ENCODE measurements at places on chromosomes 7 and 10.
A peak's percentile ranks its signal among the peaks of the same experiment; 100 is the strongest.

DNA sequence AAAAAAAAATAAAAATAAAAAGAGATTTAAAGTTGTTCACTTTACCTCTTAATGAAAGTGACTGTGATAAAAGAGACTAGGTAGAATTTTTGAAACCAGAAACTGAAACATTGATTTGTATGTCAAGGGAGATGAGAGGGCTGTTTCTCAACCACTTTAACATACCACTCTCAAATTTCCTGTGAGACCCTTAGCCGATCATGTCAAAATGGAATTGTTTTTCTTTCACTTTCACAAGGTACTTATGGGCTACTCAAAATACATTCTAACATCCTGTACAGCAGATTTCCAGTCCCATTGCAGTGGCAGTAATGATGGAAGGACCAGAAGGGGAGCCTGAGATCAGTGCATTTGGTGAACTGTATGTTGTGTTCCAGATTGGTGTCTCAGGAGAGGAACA is 261.2 kb downstream of the PPP1R3A start:
- DNase-seq = no peak

DNA sequence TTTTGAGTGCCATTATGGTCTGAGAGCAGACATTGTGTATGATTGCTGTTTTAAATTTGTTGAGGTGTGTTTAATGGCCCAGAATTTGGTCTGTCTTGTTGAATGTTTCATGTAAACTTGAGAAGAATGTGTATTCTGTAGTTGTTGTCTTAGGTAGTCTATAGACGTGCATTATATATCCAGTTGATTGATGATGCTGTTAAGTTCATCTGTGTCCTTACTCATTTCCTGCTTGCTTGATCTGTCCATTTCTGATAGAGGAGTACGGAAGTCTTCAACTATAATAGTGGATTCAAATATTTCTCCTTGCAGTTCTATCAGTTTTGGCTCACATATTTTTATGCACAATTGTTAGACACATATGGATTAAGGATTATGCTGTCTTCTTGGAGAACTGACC is 16.0 kb downstream of the PTPN12 start:
- DNase-seq = no peak

DNA sequence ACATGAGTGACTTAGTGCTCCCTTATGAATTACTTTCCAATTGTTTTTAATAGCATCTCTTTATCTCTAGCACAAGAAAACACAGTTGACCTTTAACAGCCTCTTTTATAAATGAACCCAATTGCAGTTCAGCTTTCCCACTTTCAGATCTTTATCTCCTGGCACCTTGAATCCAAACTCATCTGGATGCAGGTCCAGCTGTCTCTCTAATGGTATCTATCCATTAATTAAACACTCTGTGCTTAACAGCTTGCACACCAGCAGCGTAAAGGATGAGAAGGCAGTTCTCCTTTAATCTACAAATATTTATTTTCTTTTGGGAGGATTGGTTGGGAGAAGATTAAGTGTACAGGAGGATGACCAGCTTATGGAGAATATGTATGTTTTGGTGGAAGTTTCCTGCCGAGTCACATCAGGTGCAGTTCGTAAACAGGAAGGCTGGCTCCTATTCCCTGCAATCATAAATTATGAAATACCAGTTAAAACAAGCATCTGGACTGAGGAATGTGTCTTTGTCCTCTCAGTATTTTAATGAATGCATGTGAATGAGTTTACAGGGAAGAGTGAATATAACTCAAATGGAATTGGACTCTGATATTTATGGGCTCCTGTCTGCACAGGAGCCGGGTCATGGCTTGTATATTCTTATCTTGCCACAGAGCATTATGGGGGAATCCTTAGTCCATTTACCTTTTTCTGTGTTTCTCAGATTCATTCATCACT is 232.7 kb downstream of the PHF14 start:
- no peak for DNase-seq

GRCh38 chr7:43104874-43105520 is 7.5 kb upstream of the HECW1 start:
- no peak for DNase-seq

DNA sequence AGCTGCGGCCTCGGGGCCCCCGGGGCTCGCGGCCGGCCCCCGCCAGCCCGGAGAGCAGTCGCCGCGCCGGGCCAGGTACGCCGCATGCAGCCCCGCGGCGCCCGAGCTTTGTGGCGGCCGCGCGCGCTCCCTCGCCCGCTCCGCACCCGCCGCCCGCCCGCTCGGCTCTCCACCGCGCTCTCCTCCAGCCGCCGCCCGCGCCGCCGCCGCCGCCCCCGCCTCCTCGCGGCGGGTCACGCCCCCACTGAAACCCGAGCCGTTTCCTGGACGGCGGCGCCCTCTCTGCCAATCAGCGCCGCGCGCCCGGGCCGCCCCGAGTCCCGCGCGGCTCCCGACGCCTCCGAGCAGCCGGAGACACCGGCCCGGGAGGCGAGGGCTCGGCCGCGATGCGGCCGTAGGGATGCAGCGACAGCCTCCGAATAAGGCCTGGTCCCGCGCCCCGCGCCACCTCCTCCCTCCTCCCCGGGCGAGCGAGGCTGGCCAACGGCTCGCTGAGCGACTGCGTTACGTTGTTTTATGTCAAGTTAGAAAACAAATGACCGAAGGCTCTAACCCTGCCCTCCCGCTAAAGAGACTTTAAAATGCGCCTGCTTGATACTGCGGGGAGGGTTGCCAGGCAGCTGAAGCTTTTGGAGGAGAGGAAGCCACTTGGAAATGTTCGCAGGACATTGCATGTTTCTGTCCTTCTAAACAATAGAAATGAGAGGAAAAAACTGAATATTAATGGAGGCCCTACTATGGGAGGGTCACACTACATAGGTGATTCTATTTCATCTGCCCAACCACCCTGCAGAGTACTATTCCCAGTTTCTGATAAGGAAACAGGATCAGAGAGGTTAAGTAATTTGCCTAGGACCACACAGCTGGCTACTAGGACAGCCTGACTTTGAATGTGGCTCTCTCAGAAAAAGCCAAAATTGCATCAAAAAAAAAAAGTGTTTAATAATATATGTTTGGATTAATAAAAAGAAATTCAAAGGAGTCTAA is at the start of gene FGFR2:
TSS of gene FGFR2 (minus strand) at position 182 of the 987 bp plus-strand sequence. CDS start 4,627 bp downstream, outside the sequence.
- peak; percentile 45 for DNase-seq

GRCh38 chr10:13439313-13440184 is 89.3 kb downstream of the BEND7 start:
- DNase-seq = peak; percentile 43

DNA sequence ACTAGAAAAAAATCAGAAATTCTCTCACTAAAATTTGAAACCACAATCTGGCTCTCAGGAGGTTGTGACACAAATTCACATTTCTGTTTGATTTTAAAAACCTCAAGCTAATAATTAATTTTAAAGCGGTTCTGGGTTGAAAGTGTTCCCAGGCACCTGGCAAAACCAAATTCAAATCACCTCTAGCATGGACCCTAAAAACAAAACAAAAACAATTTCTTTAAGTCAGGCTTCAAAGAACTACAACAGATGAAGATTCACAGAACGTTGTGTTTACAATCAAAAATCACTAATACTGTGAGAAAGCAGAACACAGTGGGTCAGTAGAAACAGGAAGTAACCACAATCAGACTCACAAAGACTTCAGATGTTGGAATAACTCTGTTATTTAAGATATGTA is 7.2 kb upstream of the RELN start:
- DNase-seq = no peak

GRCh38 chr7:2411815-2412586 is 8.6 kb downstream of the CHST12 start:
- no peak for DNase-seq

GRCh38 chr10:87585565-87586514 is 73.8 kb upstream of the PAPSS2 start:
- no peak for DNase-seq

- DNase-seq = no peak
These were observed 219.0 kb upstream of the AKR1E2 start for GRCh38 chr10:4606856-4607636.

DNA sequence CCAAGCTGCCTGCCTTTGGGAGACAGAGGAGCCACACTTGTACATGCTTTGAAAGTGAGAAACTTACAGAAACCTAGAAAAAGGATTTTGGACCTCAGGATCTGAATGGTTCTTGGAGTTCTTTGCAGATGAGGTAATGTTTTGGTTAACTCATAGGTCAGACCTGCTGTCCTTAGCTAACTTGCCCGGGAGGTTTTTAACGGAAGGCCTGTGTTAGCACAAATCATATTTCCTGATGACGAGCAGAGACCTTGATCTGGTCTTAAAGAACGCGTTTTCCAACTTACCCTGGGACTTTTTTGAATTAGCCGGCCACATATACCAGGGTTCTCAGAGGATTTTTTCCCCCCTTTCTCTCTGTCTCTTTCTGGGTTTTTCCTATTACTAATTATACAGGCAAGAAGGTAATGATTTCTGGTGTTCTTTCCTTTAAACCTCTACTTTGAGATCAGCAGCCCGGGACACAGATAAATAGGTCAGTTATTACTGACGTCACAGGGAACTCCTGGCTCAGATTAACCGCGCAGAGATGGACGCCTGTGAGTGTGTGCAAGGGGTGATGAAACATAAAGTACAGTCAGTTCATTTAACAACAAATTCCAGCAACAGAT is 101.7 kb upstream of the KLF6 start:
- no peak for DNase-seq

GRCh38 chr10:33341637-33342036 is 7.2 kb upstream of the NRP1 start:
- no peak for DNase-seq

- DNase-seq = no peak
These were observed 900.3 kb downstream of the IPMK start for GRCh38 chr10:57367412-57367811.

DNA sequence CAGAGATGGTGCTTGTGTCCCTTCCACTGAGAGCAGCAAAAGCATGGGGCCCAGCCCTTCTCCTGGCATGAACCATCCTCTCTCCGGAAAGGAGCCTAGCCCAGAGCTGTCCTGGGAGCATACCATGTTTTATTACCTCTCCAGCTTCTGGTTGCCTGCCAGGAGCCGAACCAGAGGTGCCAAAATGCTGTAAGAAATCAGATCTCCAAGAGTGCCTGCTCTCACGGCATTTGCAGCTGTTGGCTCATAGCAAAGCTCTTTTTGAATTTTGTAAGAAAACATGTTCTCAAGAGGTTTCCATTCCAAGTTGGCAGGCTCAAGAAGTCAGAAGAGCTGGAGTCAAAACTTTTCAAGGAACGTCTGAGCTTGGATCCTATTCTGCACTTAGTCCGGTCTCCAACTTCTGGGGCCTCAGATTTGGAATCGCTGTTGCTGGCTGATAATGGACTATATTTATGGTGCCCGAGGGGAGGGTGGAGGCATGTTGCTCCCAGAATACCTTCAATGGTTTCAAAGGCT is 211.7 kb upstream of the MKI67 start:
- no peak for DNase-seq

DNA sequence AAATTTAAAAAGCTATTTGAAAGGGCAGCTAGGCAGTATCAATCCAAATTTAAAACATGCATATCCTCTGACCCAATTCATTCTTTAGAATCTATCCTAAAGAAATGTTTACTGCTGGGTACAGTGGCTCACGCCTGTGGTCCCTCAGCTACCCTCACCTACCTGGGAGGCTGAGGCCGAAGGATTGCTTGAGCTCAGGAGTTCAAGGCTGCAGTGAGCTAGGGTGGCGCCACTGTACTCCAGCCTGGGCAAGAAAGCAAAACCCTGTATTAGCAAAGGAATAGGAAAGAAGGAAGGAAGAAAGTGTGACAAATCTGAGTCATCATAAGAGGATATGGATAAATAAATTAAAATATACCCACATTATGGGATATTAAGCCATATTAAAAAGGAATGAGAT is 36.3 kb downstream of the C7orf33 start:
- DNase-seq = no peak

- DNase-seq = no peak
These were observed 129.4 kb downstream of the SLC16A9 start for GRCh38 chr10:59580026-59580863.

- no peak for DNase-seq
These were observed 793.5 kb upstream of the ZNF722 start for GRCh38 chr7:63205136-63205535.

GRCh38 chr7:29315122-29315891 is 120.7 kb downstream of the CHN2 start:
- DNase-seq = no peak

- DNase-seq = no peak
These were observed 9.9 kb downstream of the C7orf57 start for GRCh38 chr7:48045195-48045765.

GRCh38 chr10:93342366-93342765 is 139.8 kb downstream of the MYOF start:
- DNase-seq = no peak

DNA sequence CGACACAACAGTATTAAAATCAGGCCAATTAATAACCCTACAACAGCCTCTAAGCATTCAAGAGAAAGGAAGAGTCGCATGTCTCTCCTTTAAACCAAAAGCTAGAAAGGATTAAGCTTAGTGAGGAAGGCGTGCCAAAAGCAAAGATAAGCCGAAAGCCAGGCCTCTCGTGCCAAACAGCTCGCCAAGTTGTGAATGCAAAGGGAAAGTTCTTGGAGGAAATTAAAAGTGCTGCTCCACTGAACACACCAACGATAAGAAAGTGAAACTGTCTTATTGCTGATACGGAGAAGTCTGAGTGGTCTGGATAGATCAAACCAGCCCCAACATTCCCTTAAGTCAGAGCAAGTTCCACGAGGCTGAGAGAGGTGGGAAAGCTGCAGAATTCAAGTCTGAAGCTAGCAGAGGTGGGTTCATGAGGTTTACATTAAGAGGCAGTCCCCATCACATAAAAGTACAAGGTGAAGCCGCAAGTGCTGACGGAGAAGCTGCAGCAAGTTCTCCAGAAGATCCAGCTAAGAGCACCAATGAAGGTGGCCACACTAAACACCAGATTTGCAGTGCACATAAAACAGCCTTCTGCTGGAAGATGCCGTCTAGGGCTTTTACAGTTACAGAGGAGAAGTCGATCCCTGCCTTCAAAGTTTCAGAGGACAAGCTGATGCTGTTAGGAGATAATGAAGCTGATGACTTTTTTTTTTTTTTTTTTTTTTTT is 194.8 kb downstream of the MAD1L1 start:
- no peak for DNase-seq

GRCh38 chr10:129755158-129755591 is 208.9 kb downstream of the EBF3 start:
- peak; percentile 14 for DNase-seq

- no peak for DNase-seq
These were observed 71.4 kb upstream of the NFKB2 start for GRCh38 chr10:102324061-102324460.

GRCh38 chr7:22554184-22554583 is 54.2 kb upstream of the STEAP1B start:
- no peak for DNase-seq

GRCh38 chr7:80088705-80089104 is 45.9 kb upstream of the GNAI1 start:
- no peak for DNase-seq

- DNase-seq = no peak
These were observed 59.4 kb downstream of the ST7 start for GRCh38 chr7:117012696-117013095.

GRCh38 chr7:139640681-139641080 is 117.2 kb downstream of the CLEC2L start:
- DNase-seq = no peak

DNA sequence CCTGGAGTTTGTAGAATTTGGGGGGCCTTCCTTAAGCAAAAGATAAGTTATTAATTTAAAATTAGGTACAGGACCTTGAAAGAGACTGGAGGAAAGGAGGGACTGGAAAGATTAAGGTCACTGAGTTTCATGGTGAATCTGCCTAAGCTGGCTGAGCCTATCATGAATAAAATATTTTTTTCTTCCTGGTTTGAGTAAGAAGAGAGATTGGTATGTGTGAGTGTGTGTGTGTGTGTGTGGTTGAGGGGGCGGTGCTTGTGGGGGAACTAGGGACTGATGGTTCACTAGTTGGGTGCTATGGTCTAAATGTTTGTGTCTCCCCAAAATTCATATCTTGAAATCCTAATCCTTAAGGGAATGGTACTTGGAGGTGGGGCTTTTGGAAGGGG is 142.5 kb upstream of the PRKCQ start:
- peak; percentile 37 for DNase-seq

Data from stimulated activated CD8-positive, alpha-beta memory T cell treated with anti-CD3 and anti-CD28 coated beads, Interleukin-4, amount 100 ng/mL, for 48 hours (primary cell).